ENCODE measurements at places on chromosomes 5 and 9.

DNA sequence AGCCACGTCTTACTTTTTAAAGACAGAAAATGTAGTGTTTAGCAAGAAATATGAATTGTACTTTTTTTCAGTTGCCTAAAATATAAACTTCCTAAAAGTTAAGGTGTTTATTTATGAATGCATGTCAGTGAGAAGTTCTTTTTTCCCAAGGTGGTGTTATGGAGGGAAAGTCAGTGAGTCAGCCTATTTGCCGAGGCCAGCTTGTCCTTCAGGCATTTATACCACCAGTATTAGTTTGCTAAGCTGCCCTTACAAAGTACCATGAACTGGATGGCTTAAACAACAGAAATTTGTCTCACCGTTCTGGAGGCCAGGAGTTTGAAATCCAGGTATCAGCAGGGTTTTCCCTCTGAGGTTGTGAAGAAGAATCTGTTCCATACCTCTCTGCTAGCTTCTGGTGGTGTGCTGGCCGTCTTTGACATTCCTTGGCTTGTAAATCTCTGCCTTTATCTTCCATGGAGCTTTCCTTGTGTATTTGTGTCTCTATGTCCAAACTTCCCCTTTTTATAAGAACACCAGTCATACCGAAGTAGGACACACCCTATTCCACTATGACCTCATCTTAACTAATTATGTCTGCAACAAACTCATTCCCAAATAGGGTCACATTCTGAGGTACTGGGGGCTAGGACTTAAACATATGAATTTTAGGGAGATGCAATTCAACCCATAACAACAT is 38.4 kb downstream of the PRKACG start:
- no peak for DNase-seq

DNA sequence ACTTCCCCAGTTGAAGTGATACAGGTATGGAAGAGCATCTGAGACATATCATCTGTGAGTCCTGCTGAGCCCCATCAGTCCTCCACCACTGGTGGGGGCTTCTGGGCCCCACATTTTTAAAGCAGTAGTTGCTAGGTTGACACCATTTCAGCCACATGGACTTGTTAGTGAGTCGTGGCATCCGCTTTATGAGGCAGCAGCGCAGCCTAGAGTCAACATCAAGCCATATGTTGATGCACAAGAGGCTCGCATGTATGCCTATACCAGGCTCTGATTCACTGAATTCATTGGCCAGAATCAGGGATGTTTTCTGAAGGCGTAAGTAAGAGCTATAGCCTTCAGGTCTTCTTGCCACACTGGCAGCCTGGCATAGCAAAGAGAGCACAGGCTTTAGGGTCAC is 26.8 kb downstream of the ZNF346 start:
- DNase-seq = no peak

GRCh38 chr9:129270903-129271431 is 92.9 kb upstream of the IER5L start:
- no peak for DNase-seq

DNA sequence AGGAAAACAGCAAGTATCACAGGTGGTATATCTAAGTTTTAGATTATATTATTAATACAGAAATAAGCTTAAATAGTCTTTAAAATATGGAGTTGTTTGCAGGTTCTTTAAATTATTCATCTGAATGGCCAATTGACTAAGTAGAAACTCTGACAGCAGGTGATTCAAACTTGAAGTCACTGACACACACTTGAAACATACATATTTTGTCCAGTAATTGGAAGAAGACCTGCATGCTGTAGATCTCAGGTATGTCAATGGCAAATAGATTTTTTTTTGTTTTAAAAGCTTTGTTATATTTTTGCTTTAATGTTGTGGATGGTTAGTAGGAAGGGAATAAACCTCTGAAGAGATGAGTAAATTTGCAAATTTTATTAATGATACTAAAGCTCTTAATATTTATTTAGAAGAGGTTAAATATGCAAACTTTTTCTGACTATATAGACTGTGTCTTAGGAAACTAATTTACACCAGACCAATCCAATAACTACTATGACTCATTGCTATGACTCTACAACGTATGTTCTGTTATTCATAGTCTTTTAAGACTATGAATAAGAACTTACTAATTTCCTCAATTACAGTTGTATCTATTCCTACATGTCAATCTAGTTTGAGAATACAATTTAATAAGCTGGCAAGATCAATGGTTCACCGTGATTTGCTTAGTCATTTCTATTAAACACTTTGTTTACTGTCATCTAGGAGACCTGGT is 53.9 kb upstream of the RORB start:
- DNase-seq = no peak

- peak; percentile 21 for DNase-seq
Measured at GRCh38 chr9:77475641-77476473, 172.3 kb downstream of the GNA14 start.

GRCh38 chr9:78221425-78221824 is 14.4 kb upstream of the CEP78 start:
- no peak for DNase-seq

- DNase-seq = no peak
Measured at GRCh38 chr5:152246401-152246800, 158.7 kb downstream of the NMUR2 start.

- DNase-seq = no peak
Measured at GRCh38 chr5:126857472-126858410, 80.8 kb downstream of the LMNB1 start.

DNA sequence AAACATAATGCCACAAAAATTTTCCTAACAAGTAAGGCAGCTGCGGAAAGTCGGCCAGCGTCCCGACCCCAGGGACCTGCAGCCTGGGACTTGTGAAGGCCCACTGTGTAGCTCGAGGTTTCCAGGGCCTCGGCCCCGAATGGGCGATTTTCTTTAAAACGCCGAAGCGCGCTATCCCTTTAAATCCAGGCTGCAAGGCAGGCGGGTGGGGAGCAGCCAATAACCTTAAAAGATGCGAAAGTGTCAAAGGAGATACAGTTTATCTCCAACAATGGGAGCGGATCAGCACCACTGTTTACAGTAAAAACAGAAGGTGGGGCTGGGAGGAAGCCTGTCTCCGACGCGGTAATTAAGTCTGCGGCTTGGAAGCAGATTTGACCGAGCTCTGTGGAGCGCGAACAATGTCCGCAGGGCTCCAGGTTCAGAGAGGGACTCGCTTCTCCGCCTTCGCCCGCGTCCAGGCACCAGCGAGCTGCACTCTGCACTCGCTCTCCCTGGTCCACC is 1.7 kb upstream of the ZSWIM6 start:
- DNase-seq = no peak

- no peak for DNase-seq
Measured at GRCh38 chr5:107247427-107247826, 423.3 kb downstream of the EFNA5 start.

DNA sequence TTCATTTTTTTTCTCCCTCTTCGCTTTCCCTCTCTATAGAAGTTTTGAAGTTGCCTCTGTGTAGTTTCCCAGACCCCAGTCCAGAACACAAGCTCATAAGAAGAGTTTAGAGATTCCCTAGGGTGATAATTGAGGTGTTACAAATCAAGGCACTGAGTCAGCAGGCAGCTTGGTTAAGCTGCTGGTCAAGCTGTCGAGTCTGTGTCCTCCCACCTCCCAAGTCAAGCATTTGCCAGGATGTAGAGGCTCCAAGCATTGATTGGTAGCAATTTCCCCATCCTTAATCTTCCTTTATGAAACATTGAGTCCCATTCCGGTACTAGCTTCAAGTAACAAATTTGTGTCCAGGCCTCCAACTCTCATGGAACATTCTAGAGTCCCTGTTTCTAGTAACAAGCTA is 47.5 kb upstream of the SLC1A1 start:
- no peak for DNase-seq

- no peak for DNase-seq
Measured at GRCh38 chr5:156800929-156801328, 49.2 kb upstream of the PPP1R2B start.

GRCh38 chr5:126044111-126044668 is 379.0 kb upstream of the GRAMD2B start:
- DNase-seq = no peak

- DNase-seq = no peak
Measured at GRCh38 chr9:91053824-91054223, 252.2 kb downstream of the SYK start.

DNA sequence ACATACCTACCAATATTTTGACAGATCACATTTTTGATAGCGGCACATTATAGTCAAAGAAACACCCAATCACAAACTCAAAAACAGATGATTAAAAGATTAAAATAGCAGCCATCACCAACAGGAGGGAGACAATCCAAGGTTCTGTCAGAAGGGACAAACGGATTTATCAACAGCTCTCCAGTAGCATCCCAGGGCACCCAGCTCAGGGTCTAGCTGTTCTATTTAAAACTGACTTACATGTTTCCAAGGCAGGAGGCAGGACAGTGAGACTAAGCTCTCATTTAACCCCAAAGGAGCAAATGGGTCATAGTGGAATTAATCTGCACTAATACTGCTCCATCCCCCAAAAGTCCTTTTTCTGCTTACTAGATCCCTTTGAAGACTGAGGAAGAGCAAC is 3.2 kb downstream of the AGTPBP1 start:
- DNase-seq = no peak

- no peak for DNase-seq
Measured at GRCh38 chr9:134210908-134211810, 46.8 kb upstream of the RNU6ATAC start.

DNA sequence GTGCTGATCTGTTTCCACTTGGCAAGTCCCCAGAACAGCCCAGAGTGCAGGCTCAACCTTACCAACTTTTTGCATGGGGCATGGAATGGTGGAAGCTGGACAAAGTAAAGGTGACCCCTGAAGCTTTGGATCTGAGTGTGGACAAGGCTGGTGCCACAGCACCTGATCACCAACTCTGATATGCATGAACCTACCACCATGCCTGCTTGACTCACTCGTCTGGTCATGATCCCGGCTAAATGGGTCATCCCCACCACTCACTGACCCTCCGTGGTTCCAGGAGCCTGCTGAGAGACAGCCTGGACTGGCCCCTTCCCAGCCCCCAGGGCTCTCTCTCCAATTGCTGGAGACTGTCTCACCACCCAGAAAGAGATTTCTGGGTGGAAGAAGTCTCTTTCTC is 14.4 kb upstream of the SLC22A4 start:
- DNase-seq = no peak

DNA sequence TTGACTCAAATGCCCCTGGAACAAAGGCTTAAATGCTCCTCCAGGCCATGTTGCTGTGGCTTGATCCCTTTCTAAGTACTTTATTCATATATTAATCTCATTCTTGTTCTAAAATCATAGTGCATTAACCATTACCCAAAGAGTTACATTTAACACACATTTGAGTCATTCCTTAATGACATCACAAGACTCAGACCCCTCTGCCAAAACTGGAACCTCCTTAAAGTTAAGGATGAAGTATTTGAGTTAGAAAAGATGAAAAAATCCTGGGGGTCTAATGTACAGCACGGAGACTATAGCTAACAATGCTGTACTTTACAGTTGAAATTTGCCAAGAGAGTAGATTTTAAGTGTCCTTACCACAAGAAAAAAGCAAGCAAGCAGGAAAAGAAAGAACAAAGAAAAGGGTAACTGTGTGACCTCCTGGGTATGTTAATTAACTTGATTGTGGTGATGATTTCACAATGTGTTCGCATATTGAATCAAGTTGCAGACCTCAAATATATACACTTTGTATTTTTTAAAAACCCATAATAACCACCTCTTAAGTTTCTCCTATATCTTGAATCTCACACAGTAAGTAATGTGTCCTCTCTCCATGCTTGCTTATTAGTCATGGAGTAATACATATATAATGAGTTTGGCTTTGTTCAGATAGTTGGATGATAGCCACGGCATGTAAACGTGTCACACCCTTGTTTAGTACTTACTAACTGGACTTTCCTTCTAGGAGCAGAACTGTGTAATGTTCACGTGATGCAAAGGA is 376.9 kb downstream of the SEMA5A start:
- DNase-seq = no peak

DNA sequence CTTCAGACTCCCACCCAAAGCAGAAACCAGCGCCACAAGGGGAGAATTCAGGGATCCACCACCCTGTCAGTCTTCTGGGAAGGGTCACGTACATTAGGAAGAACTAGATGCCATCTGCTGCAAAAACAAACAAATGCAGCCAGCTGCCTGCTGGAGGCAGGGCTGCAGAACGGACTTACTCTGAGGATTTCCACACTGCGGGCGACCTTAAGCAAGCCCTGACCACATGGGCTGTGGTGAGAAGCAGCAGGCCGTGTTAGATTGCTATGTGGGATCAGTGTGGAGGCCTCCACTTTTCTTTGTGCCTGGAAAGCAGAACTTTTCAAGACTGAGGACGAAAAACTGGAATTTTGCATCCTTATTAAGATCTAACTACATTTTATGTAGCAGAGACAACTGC is 13.4 kb upstream of the LTC4S start:
- DNase-seq = no peak

DNA sequence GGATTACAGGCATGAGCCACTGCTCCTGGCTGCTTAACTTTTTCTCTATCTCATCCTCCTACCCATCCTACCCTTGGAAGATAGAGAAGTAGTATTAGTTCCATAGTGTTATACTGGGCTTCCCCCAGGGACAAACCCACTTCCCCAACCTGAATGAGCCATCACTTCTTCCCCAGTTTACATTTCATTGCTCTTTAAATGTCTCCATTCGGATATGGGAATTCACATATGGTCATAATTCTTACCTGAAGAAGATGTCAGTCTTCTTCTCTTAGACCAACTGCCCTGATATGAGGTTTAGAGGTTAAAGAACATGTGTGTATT is 1.9 kb downstream of the CD274 start:
- no peak for DNase-seq

DNA sequence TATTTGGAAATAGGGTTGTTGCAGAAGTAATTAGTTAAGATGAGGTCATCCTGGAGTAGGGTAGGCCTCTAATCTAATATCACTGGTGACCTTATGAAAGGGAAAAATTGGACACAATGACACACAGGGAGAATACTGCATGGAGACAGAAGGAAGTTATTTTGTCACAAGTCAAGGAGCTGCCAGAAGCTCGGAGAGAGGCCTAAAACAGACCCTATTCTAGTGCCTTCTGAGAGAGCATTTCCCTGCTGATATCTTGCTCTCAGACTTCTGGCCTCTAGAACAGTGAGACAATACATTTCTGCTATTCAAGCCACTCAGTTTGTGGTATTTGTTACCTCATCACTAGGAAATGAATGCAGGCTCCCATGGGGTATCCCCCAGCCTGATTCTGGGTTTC is 332.9 kb downstream of the CSNK1G3 start:
- DNase-seq = no peak

DNA sequence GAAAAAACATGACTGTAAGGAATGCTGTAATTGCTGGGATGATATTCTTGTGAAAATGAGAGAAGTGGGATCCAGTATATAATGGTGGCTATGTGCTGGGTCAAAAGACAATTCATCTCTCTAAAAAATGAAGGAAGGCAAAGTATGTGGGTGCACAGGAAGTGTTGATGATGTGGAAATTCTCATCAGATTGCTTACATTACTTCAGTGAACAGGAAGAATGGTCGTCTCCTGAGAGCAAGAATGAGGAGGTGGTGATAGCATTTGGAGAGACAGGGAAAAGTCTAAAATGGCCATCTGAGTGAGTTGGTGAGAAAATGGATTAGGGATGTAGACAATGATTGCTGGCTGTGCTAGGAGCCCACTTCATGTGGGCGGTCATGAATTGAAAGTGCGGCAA is 253.5 kb upstream of the NREP start:
- no peak for DNase-seq
